ENCODE measurements at places on chromosomes 12 and 14.

DNA sequence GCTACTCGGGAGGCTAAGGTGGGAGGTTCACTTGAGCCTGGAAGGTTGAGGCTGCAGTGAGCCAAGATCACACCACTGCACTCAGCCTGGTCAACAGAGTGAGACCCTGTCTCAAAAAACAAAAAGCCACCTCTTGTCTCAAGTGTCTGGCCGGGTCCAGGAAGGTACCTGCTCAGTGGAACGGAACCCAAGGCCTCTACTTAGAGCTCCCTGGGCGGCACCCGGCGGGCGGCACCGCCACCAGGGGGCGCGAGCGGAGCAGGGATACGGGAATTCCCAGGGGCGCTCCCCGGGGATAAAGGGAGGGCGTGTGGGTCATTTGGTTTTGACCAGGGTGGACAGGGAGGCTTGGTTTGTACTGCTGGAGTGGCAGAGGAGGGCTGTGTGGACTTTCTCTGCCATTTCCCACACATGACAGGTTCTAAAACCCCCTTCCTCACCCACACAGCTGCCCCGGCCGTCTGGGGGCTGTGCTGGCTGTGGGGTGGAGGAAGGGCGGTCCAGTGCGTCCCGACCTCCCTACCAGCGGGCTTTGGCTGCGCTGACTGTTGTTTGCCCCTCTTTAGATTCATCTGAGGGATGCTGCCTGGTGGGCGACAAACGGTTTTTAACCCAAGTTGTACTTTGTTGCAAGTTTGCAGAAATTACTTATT, 91.4 kb downstream of the SETD3 start:
- no peak for DNase-seq

DNA sequence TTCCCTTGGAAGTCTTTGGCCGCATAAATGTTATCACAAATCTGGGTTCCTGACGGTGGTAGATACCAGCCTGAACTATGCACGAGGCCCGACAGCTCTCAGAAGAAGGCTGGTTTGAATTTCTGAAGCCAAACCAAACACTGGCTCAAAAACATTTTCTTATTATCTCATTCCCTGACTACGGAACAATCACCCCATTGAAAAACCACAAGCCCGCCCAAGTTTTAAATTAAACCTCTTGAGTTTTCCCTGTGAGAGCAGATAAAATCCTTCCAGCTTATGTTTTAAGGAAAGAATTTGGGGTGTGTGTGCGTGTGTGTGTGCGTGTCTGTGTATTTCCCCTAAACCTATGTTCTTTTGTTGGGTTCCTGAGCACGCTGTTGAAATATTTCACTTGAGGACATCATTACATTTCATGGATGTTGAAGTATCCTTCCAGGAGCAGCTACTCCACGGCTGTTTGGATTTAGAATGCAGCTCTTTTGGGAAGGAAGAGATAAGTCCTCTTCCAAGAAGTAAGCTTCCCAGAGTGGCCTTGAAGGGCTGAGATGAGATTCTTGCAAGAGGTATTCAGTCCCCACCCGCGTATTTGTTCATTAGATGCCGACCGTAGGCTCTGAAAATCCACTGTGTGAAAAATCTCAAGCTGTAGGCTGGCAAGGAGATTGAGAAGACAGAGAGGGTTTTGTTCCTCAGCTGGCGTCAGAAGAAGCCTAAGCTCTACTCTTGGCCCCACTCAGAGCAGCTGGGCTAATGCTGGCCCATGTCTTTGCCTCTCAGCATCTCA, 131.0 kb upstream of the NCOR2 start:
- no peak for DNase-seq

DNA sequence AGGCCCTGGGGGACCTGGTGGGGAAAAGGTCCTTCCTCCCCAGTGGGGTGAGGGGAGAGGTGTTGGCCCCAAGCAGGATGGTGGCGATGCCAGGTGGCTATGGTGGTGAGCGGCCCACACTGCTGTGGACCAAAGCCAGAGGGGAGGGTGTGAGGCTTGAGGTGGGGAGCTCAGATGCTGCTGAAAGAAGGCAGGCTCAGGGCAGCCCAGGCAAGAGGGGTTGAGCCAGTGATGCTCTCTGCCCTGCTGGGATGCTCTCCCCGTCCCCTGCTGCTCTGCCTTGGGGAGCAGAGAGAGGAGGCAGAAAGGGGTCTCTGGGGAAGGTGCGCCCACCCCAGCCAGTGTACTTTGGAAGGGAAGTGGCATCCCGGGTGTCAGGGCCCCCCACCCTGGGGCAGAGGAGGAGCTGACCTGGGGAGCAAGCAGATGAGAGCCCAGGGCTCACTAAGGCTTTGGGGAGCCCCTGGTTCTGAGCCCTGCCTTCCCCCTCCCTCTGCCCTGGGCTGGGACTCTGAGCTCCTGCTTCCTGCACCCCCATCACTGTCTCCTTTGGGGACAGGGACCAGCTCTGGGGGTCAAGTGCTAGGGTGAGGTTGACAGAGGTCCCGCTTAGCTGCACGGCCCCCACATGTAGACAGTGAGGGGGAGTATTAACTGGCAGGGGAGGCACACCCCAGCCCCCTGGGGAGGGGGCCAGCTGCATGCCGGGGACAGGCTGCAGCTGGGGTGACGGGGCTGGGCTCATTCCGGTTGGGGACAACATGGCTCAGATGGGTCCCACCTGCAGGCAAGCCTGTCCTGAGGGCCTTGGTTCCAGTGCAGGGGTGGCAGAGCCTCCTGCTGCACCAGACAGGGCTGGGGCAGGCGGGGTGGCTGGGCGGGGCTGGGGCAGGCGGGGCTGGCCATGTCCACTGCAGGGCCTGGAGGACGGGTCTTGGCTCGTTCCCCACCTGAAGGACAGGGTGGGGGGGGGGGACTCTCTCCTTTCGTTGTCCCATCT, 124.4 kb downstream of the KIF26A start:
- DNase-seq = no peak

GRCh38 chr14:96734076-96734622, 63.0 kb upstream of the VRK1 start:
- DNase-seq = no peak

DNA sequence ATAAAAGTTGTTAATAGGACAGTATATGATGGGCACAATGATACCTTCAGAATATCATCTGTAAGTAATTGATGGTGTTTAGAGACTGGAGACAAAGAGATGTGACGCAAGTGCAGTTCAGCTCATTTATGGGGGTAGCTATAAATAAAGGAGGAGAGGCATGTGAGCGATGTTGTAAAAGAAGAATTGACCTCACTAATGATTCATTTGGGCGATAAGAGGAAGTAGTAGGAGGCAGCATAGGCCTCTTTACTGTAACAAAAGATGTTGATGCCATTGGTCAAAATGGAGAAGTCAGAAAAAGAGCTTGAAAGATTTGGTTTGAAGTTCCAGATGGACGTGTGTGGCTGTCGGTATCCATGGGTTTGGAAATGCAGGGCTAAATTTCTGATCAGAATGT, 70.0 kb downstream of the FLRT2 start:
- DNase-seq = peak; percentile 45

DNA sequence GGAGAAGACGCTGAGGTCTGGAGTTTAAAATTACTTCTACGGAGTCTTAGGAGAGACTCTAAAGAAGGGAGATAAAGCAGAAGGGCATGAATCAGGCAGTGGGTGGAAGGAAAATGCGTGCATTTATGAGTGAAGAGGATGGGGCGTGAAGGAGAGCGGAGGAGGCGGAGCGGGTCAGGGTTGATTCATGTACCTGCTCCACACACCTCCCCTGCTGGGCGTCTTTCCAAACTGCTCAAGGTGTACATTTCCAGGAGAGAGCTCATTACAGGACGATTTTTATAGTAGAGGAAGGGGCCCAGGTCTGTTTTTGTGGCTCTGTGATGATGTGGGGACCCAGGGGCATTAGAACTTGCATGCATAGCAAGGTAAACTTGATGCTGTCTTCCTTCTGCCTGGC, 65.0 kb upstream of the ASPG start:
- DNase-seq = no peak

- no peak for DNase-seq
Measured at GRCh38 chr12:42502682-42503081, 86.9 kb downstream of the PRICKLE1 start.

GRCh38 chr14:68377459-68377858, 415.4 kb downstream of the ZFP36L1 start:
- no peak for DNase-seq

DNA sequence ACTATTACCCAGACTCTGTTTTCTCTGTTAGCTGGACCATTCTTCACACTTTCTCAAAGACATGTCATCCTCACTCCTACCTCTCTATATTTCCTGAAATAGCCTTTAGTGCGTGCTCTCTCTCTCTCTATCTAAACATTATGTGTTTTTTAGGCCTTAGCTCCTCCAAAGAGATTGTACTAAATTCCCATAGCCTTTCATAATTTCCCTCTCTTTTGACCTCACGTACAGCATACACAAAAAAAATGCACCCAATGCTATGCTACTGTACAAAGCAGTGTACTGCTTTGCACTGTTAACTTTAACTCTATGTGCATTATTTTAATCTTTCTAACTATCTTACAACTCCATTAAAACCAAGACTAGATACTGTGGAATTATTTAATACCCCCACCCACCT, 288.4 kb downstream of the DAD1 start:
- DNase-seq = no peak

DNA sequence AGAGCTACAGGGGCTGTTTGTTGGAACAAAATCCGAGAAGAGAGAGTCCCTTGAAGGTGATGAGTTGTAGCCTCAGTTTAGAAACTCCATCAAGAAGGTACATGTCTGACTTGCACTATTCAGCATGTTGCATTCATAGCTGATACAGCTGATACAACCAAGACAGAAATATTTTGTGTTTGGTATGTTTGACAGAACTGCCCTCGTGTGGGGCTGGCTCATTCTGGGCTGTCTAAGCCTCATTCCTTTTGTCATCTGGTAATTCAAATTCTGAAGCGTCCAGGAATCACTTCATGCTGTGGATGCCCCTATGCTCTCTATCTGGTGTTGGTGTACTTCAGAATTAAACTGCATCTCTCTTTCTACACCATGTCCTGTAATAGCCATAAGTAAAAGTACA, 126.3 kb downstream of the ANO6 start:
- DNase-seq = no peak

Data from skeletal muscle cell (primary cell).